ENCODE measurements at places on chromosomes 2 and 18.

DNA sequence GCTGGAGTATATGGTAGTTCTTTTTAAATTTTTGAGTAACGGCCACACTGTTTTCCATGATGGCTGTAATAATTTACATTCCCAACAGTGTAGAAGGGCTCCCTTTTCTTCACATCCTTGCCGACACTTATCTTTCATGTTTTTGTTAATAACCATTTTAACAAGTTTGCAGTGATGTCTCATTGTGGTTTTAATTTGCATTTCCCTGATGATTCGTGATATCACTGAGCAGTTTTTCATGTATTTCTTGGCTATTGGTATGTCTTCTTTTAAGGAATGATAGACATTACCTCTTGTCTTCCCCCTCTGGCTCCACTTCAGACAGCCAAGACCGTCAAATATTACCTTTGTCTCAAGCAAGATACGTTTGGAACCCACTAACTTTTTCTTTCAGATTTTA, 371.1 kb upstream of the NRP2 start:
- no peak for DNase-seq

DNA sequence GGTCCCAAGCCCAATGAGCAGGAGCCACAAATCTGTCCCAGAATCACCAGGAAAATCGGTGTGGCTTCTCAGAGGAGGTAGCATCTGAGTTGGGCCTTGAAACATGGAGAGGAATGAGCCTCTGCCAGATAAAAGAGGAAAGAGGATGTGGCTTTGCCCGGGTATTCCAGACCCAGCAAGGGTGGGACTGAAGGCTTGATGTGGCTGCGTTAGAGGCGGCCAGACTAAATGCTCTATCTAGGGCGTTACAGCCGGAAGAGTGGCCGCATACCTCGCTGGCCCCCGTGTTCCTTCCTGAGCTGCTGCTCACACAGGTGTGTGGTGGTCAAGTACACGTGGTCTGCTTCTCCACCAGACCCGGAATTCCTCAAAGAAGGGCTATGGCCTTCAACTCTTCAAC, 33.9 kb upstream of the POMC start:
- no peak for DNase-seq

GRCh38 chr2:64952511-64953482, 36.4 kb upstream of the SLC1A4 start:
- DNase-seq, result no peak

DNA sequence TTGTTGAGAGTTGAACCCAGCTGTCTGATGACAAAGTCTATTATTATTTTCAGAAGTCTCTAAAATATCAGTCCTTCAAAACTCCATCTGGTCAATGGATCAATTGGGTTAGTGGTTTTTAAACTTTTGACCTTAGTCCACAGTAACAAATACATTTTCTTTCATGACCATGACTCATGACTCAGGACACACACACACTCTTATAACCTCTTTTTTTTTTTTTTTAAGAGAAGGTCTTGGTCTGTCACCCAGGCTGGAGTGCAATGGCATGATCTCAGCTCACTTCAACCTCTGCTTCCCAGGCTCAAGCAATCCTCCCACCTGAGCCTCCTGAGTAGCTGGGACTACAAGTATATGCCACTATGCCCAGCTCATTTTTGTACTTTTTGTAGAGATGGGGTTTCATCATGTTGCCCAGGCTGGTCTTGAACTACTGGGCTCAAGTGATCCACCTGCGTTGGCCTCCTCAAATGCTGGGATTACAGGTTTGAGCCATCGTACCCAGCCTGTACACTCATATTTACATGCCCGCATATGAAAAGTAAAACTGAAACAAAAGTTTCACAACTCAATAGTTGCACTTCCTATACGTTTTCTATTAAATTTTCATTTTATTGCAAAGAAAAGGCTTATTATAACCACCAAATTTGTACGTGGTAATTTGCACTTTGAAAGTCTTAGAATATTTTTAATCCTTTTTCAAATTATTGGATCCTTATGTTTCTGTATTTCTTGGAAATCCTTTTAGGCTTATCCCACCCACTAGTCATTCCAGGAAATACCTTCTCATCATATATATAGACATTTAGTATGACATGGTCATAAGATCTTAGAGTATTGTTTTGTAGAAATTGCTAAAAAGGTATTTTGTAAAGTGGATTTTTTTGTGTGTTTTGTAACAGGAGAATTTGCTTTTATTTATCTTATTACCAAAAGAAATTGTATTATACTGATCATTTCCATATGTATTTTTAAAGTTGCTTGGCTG, 199.0 kb downstream of the LPIN1 start:
- DNase-seq, result no peak

GRCh38 chr18:22188559-22189267, 19.3 kb downstream of the GATA6 start:
- DNase-seq, result no peak

DNA sequence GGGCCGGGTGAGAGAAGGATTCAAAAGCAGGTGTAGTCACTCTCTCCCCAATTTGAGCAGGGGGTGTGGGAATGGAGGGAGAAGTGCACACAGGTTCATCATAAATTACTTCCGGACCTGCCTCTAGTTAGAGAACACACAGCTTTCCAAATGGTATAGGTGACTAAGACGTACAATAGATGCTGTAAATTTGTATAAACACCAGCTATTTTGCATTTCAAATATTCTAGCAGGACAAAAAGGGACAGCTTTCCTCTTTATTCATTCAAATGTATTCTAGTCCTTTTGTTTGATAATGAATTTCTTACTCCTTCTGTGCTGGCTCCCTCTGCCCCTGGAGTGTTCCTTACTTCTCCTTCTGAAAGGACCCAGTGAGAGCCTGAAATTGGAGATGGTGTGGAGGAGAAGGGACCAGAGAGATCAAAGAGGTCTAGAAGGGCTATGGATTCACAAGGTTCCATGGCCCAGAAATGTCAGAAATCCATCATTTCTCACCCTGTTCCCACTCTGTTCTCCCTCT, 53.2 kb upstream of the SH3BP4 start:
- DNase-seq, result no peak

GRCh38 chr2:52082646-52083045, 1050.7 kb upstream of the NRXN1 start:
- DNase-seq, result no peak

DNA sequence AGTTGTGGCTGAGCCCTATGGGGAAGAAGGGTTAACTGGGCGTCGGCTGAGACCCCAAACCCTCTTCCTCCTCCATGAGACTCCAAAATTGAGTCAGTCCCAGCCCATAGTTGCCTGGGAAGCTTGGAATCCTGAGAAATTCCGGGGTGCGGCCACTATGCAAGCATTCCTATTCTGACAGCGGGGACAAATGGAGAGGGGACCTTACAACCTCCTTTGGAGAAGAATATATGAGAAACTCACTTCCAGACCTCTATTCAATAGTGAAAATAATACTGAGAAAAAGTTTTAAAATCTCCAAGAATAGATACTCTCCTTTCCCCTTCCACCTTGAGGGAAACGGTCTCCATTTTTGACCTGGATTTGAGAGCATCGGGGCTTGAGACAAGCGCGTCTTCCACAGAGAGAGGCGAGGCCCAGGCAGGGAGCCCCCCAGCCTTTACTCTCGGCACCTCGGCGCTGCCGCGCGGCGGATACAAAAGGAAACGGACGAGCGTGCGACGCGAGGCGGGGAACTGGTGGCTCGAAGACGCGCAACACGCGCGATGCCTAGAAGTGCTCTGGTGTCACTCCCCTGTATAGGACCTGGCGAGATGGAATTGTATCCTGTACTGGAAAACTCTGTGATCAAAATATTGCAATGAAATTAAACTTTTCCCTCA, 11.1 kb downstream of the NR4A2 start:
- no peak for DNase-seq
